ENCODE measurements at places on chromosomes 3 and 15. TPM values are rescaled to one million over a fixed set of nuclear protein-coding genes. Genes with fewer than 3 reads are reported as not detected.
A peak's percentile ranks its signal among the peaks of the same experiment; 100 is the strongest.

DNA sequence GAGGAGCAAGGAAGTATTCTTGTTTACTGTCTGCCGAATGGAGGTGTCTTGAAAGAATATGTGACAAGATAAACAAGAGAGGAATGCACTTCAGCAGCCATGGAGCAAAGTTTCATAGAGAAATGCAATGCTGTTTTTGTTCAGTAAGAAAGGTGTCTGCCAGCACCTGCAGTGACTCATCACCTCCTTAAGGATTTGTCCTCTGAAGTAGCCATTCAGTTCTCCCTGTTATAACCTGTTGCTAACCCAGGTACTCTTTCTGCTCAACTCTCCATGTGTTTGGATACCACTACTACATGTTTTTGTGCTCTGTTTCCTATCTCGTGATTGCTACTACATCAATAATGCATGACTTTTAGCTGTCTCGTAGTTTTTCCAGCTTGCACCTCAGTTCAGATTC lies 328.9 kb downstream of the CHL1 start:
- no peak overlapping the region for H3K27ac ChIP-seq
- DNase-seq = no peak
- no peak overlapping the region for H3K4me3 ChIP-seq
- H3K36me3 ChIP-seq = no peaks in the 10 kb centered on the region

Gene HGD
- 0.28 TPM for total RNA-seq

DNA sequence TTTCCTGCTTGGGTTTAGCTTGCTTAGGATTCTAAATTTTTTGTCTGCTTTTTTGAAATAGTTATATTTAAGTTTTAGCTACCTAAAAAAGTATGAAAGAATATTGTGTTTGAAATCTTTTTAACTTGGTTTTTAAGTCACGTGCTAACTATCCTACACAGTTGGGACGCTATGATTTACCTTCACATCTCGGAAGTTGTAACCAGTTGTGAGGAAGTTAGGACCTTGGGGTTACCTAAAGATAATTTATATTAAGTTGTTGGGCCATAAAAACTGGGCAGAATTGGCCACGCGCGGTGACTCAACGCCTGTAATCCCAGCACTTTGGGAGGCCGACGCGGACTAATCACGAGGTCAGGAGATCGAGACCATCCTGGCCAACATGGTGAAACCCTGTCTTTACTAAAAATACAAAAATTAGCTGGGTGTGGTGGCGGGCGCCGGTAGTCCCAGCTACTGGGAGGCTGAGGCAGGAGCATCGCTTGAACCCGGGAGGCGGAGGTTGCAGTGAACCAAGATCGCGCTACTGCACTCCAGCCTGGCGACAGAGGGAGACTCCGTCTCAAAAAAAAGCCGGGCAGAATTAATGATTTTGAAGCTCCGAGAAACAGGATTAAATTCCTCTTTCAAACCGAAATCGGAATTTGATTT lies 1.0 kb downstream of the ZFAND6 start:
- DNase-seq = peak; percentile 34
- H3K4me3 ChIP-seq = peak overlapping the region; percentile 96
- peaks cover 21% of the 10 kb centered on the region for H3K4me1 ChIP-seq
- H3K27ac ChIP-seq = peak overlapping the region; percentile 97
- no peaks in the 10 kb centered on the region for H3K36me3 ChIP-seq
- peaks cover 18% of the 10 kb centered on the region for H3K27me3 ChIP-seq

GRCh38 chr3:37162501-37163245 lies 11.7 kb downstream of the LRRFIP2 start:
- DNase-seq = no peak
- H3K27ac ChIP-seq = no peak overlapping the region
- no peaks in the 10 kb centered on the region for H3K27me3 ChIP-seq
- H3K36me3 ChIP-seq = no peaks in the 10 kb centered on the region
- no peak overlapping the region for H3K4me3 ChIP-seq
- H3K4me1 ChIP-seq = peaks cover 10% of the 10 kb centered on the region

GRCh38 chr3:123194552-123194951 lies 7.2 kb upstream of the SEC22A start:
- no peak overlapping the region for H3K27ac ChIP-seq
- H3K4me3 ChIP-seq = peak overlapping the region; percentile 17
- DNase-seq = peak; percentile 74
- no peaks in the 10 kb centered on the region for H3K36me3 ChIP-seq

Gene MAPKAPK3
- total RNA-seq = 77.5 TPM

- no peaks in the 10 kb centered on the region for H3K27me3 ChIP-seq
- H3K27ac ChIP-seq = no peak overlapping the region
- H3K36me3 ChIP-seq = no peaks in the 10 kb centered on the region
- no peaks in the 10 kb centered on the region for H3K4me1 ChIP-seq
- no peak overlapping the region for H3K4me3 ChIP-seq
Observed at GRCh38 chr3:43908456-43908855, 217.7 kb downstream of the ABHD5 start.

GRCh38 chr15:79204886-79205675 lies 77.4 kb upstream of the ANKRD34C start:
- no peak for DNase-seq
- H3K36me3 ChIP-seq = no peaks in the 10 kb centered on the region
- no peak overlapping the region for H3K4me3 ChIP-seq
- peaks cover 8% of the 10 kb centered on the region for H3K4me1 ChIP-seq
- no peak overlapping the region for H3K27ac ChIP-seq

DNA sequence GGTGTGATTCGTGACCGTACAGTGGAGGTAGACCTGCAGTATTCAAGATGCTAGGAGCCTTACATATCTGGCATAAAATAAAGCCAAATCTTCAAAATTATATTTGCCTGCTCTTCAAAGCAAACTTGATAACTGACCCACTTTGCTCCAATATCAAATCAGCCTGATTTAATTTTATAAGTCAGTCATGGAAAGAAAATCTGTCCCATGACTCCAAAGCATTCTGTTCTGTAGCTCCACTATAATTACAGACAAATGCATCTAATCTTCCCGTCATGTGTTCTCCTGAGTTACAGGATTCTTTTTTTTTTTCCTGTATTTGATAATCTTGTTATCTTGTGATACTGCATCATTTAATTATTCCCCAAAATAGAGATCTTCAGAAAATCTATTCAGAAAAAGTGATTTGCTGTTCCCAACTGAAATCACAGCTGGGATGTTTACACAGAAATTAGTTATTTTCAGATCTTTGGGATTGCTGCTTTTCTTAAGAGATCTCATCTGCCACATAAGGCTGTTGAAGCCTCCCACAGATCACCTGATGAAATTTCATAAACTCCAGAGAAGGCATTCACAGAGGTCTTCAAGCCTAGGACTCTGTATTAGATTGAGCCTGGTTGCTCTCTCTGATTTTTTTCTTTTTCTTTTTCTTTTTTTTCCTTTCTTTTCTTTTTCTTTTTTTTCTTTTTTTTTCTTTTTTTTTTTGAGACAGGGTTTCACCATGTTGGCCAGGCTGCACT lies 27.2 kb downstream of the TIMP4 start:
- no peaks in the 10 kb centered on the region for H3K36me3 ChIP-seq
- no peaks in the 10 kb centered on the region for H3K4me1 ChIP-seq
- no peaks in the 10 kb centered on the region for H3K27me3 ChIP-seq

DNA sequence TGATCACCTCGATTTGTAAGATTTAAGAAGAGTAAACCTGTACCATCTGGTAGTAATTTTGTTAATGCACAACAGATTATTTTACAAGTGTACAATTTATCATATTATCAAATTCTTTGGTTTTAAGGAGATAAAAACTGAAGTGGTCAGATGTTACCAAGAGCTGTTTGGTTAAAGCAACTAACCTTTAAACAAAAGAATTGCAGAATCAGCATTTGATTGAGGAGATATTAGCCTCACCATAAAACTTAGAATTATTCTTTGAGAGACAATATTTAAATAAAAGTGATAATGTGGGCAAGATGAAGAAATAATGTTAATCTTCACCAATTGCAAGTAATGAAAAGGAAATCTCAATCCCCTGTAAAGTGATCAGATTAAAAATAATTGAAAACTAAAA lies 1034.9 kb downstream of the ROBO1 start:
- no peak overlapping the region for H3K27ac ChIP-seq
- H3K27me3 ChIP-seq = no peaks in the 10 kb centered on the region
- no peak for DNase-seq
- no peaks in the 10 kb centered on the region for H3K36me3 ChIP-seq

GRCh38 chr3:177424521-177424920 lies 227.2 kb upstream of the TBL1XR1 start:
- H3K4me1 ChIP-seq = peaks cover 11% of the 10 kb centered on the region
- DNase-seq = no peak
- H3K27ac ChIP-seq = no peak overlapping the region
- no peak overlapping the region for H3K4me3 ChIP-seq

DNA sequence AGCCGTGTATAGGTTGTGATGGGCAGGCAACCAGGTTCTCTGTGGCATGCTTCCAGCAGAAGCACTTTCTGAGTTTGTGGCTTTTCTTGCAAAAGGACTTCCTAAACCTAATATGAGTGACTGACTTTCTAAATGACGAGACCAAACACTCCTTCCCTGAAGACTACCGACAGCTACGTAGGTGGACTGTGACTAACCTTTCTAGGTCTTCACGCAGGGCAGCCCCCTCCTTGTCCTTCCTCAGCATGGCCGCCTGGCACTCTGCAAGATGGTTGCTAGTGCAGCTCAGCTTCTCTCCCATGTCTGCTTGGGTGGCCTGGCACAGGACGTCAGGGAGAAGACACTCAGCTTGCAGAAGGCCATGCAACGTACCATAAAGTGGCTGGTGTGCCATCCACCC lies 20.9 kb downstream of the CXCR6 start:
- H3K4me1 ChIP-seq = no peaks in the 10 kb centered on the region
- DNase-seq = no peak
- no peak overlapping the region for H3K27ac ChIP-seq
- H3K27me3 ChIP-seq = no peaks in the 10 kb centered on the region

DNA sequence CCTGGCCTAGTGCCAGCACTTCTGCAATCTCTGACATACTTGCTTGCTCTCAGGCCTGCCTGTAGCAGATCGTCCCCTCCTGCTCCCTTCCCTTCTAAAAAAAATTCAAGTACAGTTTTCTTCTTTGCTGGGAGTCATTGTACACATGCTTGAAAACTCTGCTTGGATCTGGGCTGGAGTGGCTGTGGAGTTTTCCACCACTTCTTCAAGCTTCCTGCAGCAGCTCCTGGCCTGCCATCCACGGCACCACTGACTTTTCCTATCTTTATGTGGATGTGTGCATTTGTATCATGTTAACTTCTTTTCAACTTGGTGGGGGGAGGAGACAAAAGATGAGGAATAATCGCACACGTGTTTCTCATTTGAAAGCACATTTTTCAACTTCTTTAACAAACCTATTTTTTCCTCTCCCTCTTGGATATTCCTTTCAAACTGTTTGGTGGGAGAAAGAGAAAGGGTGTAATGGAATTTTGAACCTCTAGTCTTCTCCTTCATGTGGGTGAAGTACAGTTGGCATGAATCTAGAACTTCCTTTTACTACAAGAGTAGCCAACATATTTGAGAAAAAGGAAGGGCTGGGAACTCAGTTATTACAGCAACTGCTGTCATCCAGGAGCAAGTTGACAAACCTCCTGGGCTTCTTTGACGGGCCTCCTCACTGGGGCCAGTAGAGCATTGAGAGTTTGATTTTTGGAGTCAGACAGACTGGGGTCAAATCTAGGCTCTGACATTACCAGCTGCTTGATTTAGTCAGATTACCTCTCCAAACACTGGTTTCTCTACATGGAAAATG lies 61.2 kb upstream of the LRTM1 start:
- H3K4me1 ChIP-seq = peaks cover 17% of the 10 kb centered on the region
- H3K27ac ChIP-seq = no peak overlapping the region
- DNase-seq = no peak
- no peaks in the 10 kb centered on the region for H3K36me3 ChIP-seq

Gene LRRC3B
- total RNA-seq = 8.2 TPM
